ENCODE measurements at places on chromosomes 11 and 22.

DNA sequence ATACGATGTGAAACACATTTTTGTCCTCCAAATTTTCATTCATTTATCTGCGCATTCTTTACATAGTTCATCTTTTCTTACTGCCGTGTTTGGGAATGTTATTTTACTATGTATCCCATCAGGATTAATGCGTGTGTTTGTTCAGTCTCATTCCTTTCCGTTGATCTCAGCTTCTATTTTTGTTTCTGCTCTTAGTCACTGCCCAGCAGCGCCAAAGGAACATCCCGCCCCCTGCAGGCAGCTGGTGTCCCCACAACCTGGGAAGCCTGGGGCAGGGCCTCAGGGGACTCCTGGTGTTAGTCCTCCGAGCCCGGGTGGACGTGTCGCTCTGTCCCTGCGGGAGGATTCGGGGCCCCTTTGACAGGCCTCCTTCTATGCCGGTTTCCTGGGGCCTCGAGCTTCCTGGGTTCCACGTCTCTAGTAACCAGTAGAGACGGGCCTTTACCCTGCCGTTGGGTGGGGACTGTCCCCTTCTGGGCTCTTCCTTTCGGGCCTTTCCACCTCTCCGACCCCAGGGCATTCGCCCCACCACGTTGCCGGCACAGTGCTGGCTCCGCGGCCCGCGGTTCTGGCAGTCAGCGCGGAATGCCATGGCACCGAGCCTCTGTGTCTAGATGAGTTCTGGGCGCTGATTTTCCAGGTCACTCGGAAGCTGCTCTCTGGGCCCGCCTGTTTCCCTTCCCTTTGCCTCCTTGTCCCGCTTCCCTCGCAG, 39.8 kb downstream of the WEE1 start:
- DNase-seq, result peak; percentile 88

DNA sequence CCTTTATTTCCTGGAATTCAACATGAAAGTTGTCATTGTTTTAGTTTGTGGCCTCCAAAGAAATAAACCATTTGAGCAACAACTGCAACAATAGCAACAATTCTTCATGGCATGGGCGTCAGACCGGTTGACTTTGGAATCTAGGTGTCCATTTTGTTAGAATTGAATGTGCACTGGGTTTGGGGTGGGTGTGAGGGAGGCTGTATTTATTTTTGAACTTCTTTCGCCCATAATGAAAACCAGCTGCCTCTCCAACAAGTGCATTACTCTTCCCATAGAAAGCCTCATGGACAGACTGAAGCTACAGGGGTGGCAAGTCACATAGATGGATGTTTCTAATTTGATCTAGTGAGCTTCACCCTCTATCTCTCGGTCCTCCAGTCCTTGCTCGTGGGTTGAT, 85.4 kb downstream of the ADAMTS15 start:
- DNase-seq, result no peak

- DNase-seq, result no peak
Observed at GRCh38 chr11:13214276-13214675, 63.3 kb upstream of the BMAL1 start.

DNA sequence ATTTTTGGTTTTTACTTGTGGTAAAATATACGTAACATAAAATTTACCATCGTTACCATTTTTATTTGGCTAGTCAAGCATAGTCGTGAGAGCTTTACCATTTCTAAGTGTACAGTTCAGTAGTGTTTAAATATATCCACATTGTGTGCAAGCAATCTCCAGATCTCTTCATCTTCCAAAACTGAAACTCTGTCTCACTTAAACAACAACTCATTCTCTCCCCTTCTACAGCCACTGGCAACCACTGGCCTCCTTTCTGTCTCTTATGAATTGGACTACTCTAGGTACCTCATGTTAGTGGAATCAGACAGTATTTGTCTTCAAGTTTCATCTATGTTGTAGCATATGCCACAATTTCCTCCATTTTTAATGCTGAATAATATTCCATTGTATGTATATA, 37.4 kb downstream of the SMC1B start:
- no peak for DNase-seq

DNA sequence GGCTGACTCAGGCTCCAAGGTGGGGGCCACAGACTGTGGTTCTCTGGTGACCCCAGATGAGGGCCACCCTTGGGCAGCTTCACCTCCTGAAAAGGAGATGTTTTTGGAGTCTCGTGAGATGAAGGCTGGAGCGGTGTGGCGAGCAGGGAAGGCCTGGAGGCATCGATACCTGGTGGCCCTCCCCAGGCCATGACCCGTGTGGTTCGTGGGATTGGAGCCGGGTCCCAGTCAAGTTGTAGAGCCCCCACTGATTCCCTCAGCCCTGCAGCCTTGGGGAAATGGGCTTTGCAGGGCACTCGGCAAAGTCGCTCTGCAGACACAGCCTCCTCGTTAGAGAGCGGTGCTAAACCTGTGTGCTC, 1083.4 kb downstream of the BRD1 start:
- no peak for DNase-seq

- DNase-seq, result no peak
Observed at GRCh38 chr11:121149116-121149515, 48.1 kb downstream of the TECTA start.

DNA sequence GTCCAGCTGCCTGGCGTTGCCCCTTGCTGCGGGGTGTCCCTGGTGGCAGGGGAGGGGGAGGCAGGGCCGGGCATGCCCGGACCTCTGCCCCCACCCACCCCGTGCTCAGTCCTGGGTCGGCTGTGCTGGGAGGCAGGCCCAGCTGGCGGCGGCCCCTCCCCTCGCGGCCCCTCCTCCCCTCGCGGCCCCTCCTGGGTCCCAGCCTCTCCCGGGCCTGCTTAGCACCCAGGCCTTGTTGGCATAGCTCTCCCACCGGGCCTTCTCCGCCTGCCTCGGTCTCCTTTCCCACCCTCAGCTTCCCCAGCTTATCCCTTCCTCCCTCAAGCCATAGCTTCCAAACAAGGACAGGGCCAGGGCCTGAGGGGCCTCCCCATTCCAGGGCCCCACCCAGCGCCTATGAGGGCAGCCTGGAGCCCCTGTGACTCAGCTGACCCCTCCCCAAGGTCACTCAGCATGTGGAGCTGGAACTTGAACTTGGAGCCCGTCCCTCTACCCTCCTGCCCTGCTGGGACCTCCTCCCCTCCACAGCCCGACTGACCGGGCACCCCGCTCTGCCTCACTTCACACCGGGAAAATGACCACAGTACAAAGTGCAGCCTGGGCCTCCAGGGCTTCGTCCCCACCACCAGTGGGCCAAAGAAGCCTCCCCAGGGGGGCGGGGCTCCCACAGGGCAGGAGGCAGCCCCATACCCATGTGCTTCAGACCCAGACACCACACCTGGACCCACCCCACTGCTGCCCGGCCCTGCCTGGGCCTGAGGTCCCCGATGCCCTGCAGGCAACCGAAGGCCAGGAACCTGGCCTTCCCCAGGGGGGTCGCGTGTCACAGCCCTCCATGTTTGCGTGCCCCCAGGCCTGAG, 1.2 kb downstream of the EPS8L2 start:
- no peak for DNase-seq

DNA sequence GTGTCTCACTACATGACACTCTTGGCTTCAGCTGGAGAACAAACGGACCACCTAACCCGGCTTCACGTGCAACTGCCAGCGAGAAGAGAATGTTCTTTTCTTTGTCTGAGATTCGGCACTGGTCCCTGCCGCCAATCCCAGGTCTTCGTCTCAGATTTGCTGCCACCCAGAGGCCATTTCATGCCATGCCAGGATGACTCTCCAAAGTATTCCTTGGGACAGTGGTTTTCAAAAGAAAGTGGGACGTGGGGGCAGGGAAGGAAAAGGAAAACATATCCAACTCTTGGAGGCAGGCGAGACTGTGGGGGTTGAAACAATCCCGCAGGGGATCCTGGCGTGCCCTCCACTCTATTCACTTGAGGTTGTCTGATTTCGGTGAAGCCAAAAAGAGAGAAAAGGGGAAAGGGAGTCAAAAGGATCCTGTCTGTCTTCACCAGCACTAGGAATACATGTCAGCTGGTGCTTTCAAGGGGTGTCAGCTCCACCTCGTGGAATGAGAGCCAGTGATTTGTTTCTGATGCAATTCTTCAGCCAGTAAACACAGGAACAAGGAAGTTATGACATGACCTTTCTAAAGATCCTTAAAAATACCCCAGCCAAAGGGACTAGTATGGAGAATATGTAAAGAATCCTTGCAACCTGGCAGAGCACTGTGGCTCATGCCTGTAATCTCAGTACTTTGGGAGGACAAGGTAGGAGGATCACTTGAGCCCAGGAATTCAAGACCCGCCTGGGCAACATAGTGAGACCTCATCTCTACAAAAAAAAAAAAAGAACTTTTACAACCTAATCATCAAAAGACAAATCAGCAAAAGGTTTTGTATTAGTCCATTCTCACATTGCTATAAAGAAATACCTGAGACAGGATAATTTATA, 41.0 kb upstream of the APLNR start:
- peak; percentile 11 for DNase-seq

- DNase-seq, result no peak
Observed at GRCh38 chr22:31474743-31475142, 14.9 kb downstream of the EIF4ENIF1 start.

- no peak for DNase-seq
Observed at GRCh38 chr11:130110339-130111108, 40.8 kb downstream of the APLP2 start.

DNA sequence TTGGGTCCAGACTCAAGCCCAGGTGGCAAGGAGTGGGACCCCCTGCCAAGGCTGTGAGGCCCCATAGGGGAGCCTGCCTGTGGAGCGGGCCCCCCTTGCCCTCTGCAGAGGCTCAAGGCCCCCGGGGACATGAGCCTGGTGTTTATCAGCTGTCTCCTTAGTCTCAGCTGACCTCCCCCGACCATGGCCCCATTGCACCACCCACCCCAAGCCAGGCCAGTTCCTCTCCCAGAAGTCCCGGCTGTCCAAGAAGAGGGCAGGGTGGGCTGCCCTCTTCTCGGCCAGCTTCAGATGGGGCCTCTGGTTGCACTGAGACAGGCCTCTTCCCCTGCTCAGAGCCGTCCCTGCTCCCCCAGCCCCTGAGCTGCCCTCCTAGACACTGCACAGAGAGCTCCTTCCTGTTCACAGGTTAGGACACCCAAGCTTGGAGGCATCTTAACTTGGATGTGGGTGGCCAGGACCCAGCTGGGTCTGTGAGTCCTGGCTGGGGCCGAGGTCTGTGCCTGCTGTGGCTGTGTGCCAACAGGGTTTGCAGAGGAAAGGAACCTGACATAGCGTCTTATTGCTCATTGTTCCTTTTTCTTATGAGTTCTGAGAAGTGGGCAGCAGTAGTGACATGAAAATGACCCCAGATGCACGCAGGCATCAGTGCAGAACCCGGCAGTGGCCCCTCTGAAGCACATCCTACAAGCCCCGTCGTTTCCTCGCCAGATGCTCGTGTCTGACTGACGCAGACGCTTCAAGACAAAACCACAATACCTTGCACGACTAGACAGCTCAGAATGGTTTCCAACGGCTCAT, 5.4 kb downstream of the TRABD start:
- DNase-seq, result peak; percentile 84

DNA sequence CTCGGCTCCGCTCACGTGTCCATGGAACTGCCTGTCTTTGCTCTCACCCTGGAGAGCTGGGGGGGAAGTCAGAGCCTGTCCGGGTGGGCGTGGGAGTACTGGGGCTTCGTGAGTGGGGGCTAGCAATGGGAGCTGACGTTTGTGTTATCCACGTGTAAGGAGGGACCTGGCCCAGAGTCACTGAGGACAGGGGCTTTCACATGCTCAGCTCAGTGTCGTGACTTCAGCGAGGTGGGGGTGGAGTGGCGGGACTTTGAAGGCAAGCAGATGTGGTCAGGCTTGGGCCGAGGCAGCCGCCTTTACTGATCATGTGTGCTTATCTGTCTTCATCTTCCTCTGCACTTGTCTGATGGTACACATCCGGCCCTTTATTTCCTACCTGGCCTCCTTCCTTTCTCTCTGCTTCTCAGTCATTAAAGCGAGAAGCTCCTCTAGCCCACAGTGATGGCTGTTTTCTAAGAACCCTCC, 113.1 kb upstream of the NNMT start:
- DNase-seq, result peak; percentile 55

DNA sequence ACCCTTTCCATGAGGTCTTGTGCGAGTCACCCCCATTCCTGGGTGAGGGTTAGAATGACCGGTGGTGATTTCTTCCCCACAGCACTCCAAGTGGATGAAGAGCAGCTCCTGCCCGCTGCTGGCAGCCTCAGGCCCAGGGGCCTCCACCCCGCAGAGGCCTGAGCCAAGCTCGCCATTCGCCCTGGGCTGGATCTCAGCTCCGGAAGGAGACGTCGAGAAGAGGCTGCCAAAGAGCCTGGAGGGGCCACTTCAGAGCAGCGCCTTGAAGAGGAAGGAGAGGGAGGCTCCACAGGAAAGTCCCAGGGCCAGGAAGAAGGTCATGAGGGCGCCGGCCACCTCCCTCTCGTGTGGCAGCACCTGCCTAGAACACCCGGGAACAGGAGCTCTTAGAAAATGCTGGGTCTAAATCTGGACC, 8.4 kb downstream of the SLC29A2 start:
- DNase-seq, result no peak

DNA sequence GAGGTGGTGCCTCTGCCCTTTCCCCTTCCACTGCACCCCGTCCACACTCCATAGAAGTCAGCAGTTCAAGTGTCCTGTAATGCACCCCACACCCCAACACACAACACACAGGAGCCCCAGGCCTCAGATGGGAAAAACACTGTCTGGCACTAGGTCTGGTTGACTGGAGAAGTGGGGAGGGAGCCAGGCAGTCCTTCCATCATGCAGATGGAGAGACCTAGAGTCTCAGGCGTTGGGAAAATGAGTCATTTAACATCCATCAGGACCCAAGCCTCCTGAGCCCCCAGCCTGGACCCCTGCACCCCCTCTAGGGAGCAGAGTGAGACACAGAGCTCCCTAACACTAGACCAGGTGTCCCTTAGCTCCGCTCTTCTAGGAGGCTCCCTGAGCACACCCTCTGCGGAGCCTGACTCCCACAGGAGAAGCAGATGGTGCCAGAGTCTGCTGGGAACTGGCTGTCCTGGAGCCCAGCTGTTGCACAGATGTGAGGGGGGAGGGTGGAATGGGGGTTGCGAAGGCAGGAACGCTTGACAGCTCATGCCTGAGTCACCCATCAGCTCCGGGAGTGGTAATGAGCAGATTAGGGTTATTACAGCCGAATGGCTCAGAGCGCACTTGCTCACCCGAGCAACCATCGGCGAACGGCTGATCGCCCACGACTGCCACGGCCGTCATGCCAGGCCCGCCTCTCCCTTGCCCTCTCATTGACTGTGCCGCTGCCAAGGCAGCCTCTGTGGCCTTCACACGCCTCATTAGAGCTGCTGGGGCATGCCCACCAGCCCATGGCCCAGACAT, 22.1 kb upstream of the SYT7 start:
- no peak for DNase-seq

- DNase-seq, result no peak
Observed at GRCh38 chr11:100756559-100756958, 69.5 kb downstream of the ARHGAP42 start.

DNA sequence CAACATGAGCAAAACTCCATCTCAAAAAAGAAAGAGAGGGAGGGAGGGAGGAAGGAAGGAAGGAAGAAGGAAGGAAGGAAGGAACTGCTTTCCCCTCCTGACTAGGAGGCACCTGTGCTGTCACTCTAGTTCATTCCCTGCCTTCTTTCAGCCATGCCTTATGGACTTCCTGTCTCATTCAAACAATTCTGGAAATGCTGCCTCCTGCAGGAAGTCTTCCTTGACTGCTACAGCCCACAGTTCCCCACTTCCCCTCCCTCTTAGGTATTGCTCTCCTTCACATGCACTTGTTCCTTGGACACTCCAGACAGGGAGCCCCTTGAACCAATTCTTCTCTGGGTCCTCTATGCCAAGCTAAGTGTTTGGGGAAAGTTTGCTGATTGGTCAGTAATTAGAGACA, 31.6 kb upstream of the WNT11 start:
- no peak for DNase-seq
